ENCODE measurements at places on chromosomes 2 and 18.

- no peak for DNase-seq
Measured at GRCh38 chr18:37483221-37483971, 82.2 kb downstream of the CELF4 start.

DNA sequence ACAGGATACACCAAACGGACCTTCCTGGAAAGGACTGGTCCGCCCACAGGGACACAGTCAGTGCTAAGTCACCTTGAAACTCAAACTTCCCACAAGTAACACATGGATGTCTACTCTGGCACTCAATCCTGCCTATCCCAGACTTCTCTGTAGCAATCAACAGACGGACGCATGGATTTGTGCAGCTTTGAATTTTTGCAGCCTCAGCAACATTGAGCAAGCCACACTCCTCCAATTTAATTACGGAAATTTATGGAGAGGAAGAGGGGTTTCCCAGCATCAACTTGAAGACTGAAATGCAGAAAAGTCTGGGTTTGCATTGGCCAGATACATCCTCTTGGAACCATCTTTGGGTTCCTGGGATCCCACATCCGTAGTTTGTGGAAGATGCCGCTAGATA is 26.2 kb downstream of the DNER start:
- no peak for DNase-seq

DNA sequence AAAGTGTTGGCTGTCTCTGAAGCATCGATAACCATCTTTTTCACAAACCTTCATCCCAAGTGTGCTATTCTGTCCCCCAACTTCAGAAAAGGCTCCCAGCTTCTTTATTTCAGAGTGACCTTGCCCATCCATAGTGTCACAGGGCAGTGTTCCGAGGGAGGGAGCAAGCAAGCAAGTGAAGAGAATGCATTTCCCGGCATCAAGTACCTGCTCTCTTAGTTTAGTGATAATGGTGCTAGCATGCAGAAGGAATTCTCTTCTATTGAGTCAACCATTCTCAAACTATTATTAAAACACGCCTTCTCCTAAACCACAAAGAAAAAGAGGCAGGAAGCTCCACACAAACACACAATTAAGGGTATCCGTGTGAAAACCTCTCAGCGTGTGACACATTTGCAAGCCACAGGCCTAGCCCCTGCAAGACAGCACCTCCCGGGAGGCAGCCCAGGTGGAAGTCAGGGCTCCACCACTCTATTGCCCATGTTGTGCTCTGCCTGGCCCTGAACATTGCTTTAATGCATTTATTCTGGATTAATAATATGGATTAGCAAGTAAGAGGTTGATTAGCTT is 504.9 kb downstream of the GALR1 start:
- DNase-seq, result no peak

DNA sequence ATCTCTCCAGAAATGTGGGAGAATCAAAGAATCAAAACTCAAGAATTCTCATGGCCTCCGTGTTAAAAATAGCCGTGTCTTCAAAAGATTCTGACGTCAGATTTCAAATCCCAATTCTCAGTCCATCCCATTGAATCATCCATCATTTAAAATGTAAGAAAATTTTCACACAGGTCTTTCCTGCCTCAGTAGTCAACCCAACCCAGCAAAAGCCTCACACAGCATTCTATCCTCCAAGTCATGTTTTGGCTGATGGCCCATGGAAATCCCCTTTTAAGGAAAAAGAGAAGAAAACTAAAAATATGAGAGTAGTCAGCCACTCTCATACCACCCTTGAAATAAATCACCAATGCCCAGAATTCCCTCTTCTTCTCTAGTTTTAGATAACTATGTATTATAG is 211.8 kb downstream of the C1D start:
- DNase-seq, result no peak

DNA sequence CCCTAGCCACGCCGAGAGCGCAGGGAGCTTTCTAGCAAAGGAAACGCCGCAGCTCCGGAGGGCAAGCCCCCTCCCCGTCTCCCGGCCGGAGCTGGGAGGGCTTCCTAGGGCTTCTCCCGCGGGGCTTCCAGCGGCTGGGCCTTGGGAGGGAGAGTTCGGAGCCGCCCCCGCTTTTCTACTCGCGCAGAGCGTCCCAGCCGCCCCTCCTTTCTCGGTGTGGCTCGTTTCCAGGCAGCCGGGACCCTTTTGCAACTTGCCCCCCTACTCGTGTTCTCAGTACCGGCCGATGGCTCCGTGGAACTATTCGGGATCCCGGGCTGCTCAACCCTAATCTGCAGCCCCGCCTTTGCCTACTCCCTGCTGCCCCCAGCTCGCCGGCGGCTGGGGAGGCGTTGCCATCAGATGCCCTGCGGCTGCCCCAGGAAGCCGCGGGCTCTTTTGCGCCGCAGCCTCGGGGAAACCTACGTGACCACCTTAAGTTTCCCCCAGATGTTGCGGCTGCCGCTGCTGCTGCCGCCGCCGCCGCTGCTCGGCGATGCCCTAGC is 1.5 kb upstream of the NR4A2 start:
- peak; percentile 41 for DNase-seq

GRCh38 chr2:10935953-10936942 is 24.5 kb downstream of the KCNF1 start:
- no peak for DNase-seq

DNA sequence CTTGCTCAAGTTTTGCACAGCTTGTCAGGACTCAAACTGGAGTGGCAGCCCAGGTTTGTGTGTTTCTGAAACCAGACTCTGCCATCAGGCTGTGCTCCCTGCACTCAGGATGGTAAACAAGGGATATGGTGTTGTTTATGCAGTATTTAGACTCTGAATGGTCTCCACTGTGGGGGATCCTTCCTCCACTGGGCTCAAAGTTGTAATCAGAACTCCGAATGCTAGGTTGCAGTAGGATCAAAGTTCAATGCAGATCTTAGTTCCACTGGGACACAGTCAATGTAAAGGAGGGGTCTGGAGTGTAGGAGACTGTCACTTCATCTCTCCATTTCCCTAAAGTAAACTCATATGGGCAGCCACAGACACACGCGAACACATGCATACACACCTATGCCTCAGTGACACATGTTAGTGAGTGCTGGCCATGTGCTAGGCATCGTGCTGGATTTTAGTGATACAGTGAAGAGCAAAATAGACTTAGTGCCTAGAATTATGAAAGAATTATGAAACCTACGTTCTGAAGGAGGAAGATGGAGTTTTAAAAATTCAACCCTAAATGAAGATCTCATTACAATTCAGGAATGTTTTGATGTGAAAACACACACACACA is 6.1 kb downstream of the IL18R1 start:
- no peak for DNase-seq

DNA sequence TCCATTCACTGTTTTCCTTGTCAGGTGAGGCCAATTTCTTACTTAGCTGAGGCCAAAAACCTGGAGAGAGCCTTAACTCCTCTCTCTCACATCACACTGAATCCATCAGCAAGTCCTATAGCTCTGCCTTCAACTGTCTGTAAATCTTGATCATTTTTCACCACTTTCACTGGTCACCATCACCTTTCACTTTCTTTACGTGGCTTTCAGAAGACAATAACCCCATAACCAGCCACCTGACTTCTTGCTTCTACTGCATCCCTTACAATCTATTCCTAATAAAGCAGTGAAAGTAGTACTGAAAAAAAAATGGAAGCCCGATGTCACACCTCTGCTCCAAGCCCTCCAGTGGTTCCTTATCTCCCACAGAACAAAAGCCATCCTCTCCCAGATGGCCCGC is 7.7 kb downstream of the LOXL3 start:
- no peak for DNase-seq

- DNase-seq, result no peak
Measured at GRCh38 chr2:231985823-231986261, 24.3 kb downstream of the DIS3L2 start.

DNA sequence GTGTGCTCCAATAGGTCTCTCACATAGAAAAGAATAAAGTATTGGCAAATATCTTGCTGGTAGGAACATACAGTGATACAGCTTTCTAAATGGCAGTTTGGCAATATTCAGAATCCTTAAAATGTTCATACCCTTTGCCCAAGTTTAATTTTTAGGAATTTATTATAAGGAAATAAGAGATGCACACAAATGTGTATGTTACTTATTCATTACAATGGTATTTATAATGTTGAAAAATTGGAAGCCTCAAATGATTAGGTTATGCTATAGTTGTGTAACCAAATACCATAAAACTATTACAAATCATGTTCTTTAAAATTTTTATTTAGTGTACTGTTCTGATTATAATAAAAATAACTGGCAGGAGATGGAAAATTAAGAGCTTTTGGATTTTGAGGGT is 196.8 kb downstream of the MCFD2 start:
- DNase-seq, result no peak

- no peak for DNase-seq
Measured at GRCh38 chr2:232246245-232246644, 132.3 kb upstream of the ALPP start.

All from NCI-H2029 treated with DMSO at 0.1 percent for 48 hours (cell line).